ENCODE measurements at places on chromosomes 16 and 17.

- no peak for DNase-seq
These were observed 17.1 kb upstream of the CORO1A start for GRCh38 chr16:30166202-30166902.

DNA sequence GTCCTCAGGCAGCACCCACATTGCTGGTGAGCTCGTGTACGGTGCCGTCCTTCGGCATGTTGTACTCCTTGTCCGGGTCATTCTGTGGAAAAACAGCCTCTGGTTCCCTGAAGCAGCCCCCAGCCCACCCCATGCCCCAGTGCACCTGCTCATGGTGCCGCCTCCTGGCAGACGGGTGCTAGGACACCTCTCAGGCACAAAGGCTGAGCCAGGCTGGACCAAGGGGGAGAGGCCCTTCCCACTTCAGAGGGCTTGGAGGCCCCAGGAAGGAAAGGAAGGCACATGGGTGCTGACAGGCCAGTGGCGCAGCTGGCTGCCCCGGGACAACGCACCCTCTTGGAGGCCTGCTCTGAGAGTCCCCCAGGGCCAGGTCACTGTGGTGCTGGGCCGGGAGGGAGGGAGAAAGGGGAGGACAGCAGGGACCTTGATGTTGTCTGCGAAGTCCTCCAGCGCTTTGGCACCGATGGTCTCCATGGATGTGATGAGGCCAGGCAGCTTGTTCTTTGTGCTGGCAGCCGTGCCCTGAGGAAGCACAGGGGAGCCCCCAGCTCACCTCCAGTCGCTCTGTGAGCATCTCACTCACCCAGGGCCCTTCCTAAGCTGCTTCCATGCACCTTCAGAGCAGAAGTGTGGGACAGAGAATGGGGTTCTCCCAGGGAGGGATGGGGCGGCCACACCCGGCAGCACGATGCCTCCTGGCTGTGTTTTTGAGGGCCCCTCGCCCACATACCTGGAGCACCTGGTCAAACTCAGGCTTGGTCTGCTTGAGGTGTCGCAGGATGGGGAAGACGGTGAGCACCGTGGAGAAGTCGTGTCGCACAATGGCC, 9.3 kb downstream of the ZACN start:
- no peak for DNase-seq

GRCh38 chr17:556431-556995, 158.1 kb downstream of the VPS53 start:
- no peak for DNase-seq

- no peak for DNase-seq
These were observed 130.2 kb downstream of the ABCC6 start for GRCh38 chr16:16092925-16093627.

DNA sequence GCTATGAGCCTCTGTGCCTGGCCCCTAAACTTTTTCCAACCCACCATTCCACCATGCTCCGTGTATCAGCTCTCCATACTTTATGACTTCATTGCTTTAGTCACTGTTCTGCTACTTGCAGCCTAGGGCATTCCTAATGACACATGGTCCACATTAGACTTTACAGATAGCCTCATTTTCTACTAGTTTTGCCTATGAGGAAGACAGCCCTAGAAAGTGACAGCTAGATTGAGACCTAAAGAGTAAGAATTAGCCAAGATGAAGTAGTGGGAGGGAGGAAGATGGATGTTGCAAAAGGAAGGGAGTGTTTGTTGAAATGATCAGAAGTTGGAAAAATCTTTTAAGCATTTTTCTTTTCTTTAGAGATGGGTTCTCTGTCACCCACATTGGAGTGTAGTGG, 11.0 kb downstream of the C16orf54 start:
- DNase-seq, result no peak

DNA sequence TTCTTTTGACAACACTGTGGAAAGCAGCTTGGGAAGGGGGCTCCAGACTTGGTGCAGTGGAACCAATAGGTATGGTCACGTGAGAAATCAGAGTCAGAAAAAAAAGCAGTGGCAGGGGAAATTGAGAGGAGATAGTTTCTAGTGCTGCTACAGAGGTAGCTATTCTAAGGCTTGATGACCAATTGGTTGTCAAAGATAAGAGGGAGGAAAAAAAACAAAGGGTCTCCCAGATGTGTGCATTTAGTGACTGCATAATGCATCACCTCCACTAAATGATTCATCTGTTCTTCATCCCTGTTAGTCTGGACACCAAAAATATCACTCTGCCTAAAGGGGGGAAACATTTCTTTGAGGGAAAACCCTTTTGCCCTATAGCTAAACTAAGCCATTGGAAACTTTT, 56.5 kb downstream of the PIGL start:
- no peak for DNase-seq

GRCh38 chr17:36128411-36128978, 24.9 kb downstream of the CCL4 start:
- no peak for DNase-seq

- no peak for DNase-seq
These were observed 744 bp downstream of the CMIP start for GRCh38 chr16:81445143-81445961.

- DNase-seq, result no peak
These were observed 46.9 kb upstream of the NLK start for GRCh38 chr17:27995554-27995953.

DNA sequence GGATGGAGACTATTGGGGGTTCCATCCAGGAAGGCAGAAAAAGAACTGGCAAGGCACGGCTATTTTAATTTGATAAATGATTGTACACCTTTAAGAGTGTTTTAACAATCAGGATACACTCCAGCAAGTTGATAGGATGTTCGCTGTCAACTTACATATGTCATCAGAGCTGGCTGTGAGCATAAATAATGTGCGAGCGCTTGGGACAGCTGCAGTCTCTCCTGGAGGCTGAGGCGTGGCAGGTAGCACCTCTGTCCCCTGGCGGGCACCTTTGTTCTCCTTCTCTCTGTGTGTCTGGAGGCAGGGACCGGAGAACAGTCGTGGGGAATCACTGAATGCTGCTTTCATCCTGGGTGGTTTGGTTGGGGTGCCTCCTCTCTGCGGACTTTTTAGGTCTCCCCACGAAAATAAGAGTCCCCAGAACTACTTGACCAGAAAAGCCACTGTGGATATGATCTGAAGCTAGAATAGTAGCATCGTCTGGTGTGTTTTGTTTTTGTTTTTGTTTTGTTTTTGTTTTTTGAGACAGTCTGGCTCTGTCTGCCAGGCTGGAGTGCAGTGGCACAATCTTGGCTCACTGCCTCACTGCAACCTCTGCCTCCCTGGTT, 9.4 kb downstream of the BAHCC1 start:
- no peak for DNase-seq

GRCh38 chr17:31493656-31494155, 102.2 kb downstream of the RAB11FIP4 start:
- no peak for DNase-seq

DNA sequence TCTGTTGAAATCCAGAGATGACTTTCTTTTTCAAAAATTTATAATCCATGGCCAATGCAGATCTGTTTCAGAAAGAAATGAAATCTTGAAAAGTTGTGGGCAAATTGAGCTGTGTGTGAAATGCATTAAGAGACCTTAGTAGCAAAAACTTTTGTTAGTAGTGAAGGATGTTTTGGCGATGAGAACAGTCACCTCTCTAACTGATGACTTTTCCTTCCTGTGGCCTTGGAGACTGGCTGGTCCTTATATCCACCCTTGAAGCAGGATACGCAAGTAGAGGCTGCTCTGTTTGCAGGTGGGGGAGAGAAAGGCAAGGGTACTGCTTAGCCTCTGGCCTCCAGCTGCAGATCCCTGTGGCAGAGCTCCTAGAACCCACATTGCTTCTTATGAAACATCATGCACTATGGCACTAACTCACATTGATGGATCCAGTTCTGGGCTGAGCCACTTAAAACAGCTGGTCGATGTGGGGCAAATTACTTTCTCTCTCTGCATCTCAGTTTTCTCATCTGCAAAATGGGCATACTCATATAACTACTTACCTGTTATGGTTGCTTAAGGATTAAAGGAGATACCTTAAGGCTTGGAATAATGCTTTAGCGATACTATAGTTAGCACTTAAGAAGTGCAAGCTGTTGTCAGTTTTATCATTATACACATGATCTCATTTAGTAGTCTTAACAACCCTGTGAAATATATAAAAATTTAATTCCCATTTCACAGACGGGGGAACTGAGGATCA, 89.3 kb downstream of the SDR42E1 start:
- no peak for DNase-seq

DNA sequence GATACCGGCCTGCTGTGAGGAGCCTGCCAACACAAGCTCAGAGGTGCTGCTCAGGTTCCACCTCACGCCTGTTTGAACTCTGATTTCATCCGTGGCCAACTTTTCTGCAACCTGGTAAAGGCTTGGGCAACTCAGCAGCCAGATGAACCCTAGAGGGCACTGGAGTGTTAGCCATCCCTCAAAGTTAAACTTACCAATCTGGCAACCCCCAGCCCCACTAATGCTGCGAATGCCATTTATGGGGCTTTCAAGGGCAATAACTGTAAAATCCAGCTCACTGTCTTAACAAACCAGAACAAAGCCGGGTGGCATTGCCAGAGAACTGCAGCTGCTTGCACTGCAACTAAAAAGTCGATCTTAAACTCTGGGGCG, 105.5 kb downstream of the AXIN2 start:
- peak; percentile 45 for DNase-seq

GRCh38 chr16:4534151-4534790, 4.3 kb downstream of the CDIP1 start:
- no peak for DNase-seq

DNA sequence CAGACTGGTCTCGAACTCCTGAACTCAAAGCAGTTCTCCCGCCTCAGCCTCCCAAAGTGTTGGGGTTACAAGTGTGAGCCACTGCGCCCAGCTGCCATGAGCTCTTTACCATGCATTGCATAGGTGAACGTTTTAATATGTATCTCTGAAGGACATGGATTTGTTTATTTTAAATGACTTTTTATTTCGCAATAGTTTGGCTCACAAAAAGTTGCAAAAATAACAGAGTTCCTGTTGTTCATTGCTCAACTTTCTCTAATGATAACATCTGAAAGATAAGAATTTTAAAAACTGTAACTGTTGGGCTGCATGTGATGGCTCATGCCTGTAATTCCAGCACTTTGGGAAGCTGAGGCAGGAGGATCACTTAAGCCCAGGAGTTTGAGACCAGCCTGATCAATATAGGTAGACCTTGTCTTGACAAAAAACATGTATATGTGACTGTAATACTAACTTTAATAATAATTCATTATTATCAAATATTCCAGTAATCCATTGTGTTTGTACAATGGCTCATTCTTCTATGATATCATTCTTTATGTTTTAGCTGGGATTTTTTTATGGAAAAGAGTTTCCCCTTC, 80.1 kb downstream of the ABCC1 start:
- DNase-seq, result no peak

DNA sequence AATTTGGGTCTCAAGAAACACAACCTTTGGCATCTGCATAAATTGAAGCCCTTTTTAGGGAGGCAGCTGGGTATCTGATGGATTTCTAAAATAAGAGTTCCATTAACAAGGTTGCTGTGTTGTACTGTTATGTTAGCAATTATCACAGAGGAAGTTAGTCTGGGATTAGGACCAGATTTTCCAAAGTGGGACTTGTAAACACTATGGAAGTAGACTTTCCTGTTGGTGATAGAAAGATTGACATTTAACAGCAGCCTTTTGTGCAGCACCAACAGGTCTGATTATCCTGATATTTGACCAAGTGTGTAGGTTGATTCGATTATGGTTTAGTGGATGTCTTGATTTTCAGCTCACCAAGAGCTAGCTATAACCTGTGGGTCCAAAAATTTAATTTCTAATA, 46.4 kb downstream of the TMEM100 start:
- DNase-seq, result no peak

DNA sequence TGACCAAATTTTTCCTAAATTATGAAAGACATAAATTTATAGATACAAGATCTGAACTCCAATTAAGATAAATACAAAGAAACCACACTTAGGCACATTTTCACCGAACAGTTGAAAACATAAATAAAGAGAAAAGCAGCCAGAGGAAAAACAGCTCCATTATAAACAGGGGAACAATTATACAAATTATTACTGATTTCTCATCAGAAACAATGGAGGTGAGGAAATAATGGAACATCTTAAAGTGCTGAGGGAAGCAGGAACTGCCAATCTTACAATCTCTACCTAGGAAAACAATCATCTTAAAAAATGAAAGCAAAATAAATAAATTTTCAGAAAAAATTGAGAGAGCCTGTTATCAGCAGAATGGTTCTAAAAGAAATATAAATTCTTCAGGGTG, 234.4 kb upstream of the PMFBP1 start:
- no peak for DNase-seq

DNA sequence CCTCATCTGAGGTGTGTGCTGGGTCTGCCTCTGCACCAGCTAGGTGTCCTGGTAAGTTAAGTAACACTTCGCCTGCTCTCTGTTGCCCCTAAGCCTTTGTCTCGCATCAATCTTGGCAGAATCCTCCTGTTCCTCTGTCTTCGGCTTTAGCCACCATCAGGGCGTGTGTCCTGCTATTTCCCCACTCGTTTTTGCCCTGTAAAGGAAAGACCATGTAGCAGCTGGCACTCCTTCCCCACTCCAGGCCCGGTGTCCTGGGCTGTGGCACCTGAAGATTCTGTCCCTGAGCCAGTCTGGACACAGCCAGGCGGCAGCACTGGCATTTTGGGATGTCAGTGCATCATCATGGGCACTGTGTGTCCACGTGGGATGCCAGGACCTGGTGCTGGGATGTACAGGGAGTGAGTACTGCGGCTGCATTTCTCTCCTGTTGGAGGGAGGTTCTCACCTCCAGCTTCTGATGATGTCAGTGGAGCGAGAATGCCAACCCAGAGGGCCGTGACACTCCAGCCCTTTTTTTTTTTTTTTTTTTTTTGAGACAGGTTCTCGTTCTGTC, 26.2 kb upstream of the FOXK2 start:
- DNase-seq, result no peak

GRCh38 chr17:49501496-49501895, 6.4 kb downstream of the NGFR start:
- DNase-seq, result peak; percentile 33

GRCh38 chr17:73359987-73360410, 48.2 kb upstream of the CDC42EP4 start:
- peak; percentile 72 for DNase-seq

DNA sequence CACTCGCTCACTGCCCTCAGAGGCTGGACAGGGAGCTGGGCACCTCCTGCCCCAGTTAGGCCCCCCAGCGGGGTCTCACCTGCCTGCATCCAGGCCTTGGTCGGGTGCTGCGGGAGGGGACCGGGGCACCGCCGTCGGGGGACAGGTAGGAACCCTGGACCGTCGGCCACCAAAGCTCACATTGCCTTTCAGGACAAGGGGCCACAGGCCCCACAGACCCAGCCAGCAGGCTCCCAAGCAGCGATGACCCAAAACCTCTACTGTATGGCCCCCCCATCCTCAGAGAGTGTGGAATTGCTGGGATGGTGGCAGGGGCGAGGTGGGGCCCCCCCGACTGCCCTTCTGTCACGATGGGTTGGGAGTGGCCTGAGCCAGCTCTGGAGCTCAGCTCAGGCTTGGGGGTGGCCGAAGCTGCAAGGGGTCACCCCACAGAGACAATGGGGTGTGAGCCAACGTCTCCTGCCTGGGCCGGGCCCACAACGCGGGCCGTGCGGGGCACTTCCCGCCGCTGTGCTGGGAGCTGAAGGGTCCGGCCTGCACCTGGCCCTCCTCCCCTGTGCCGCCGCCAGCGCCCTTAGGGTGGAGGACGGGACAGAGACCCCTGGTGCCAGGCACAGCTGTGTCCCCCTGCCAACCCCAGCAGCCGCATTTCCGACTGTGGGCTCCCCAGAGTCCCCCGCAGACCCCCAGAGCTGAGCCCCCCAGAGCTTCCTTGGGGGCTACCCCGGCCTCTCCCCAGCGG, 498 bp downstream of the IGFALS start:
- no peak for DNase-seq

- no peak for DNase-seq
These were observed 15.8 kb upstream of the NDUFAB1 start for GRCh38 chr16:23611936-23612335.
